ENCODE measurements at places on chromosomes 13 and 19.
A peak's percentile ranks its signal among the peaks of the same experiment; 100 is the strongest.

GRCh38 chr13:110540871-110541525 is 20.5 kb downstream of the RAB20 start:
- DNase-seq: no peak

DNA sequence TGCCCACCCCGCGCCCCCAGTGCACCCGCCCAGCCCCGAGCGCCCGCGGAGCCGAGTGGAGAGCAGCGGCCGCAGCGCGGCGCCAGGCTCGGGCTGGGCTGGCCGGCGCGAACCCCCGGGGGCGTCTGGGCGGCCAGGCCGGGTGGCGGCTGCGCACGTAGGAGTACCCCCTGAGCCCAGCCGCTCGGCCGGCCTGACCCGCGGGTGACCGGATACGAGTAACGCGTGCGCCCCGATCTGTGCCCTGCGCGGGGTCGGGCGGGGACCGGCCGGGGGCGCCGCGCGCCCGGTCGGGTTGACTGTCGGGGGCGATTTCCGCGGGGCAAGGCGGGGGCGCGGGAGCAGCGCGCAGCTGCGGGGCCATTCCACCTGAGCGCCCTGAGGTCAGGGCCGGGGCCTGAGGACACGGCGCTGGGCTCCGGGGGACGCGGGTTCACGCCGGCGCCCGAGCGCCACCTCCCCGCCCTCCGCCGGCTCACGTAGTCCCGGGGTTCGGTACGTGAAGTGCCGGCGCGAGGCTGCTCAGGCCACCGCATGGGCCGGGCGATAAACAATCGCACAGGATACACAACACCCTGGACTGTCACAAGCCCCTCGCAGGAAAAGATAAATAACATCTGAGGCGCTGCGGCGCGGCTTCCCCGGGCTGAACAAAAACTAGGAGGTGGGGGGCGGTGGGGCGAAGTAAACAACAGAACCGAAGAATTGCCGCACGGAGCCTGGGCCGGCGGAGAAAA is 37.6 kb upstream of the FLT1 start:
- DNase-seq: no peak

DNA sequence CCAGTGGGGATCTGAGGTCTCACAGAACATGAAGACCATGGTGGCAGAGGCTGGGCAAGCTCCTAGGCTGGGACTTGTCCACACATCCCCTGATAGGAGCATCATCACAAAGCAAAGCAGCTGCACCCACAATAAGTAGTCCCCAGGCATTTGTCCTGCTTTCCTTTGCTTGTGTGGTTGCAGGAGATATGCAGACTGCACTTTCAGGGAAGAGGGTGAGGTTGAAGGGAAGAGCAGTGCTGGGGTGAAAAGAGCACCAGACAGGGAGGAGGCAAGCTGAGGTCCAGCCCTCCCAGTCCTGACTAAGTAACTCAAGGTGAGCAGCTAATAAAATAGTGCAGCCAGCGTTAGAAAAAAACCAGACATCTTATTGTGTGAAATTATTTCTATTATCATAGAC is 383.6 kb downstream of the UQCRFS1 start:
- no peak for DNase-seq

- DNase-seq: peak; percentile 83
These were observed 21.4 kb upstream of the ZNF181 start for GRCh38 chr19:34712395-34713261.

GRCh38 chr13:99087954-99088491 is 110.2 kb upstream of the DOCK9 start:
- DNase-seq: no peak

GRCh38 chr13:45542878-45543277 is 72.7 kb downstream of the ERICH6B start:
- no peak for DNase-seq

- no peak for DNase-seq
These were observed 29.8 kb downstream of the ARHGAP35 start for GRCh38 chr19:46890423-46891170.
